ENCODE measurements at places on chromosomes 4 and X.

GRCh38 chrX:54659547-54659946, 129.5 kb downstream of the GNL3L start:
- no peak for DNase-seq

GRCh38 chr4:108361446-108361820, 192.7 kb upstream of the LEF1 start:
- DNase-seq, result no peak

DNA sequence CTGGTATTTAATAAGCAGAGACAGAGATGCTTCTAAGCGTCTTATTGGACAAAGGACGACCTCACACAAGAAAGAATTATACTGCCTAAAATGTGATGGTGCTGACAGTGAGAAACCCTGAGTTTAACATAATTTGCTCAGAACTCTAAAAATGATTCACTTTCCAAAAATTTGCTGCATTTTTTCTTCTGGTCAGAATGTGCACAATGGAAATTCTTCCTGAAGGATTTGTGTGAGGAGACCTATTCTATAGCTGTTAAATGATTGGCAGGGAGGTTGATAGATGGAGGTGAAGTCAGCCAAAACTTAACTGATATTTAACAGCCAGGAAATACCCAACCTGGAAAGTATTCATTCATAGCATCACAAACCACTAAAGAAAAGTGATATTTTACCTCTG, 1.7 kb downstream of the MAGEC3 start:
- DNase-seq, result peak; percentile 1

DNA sequence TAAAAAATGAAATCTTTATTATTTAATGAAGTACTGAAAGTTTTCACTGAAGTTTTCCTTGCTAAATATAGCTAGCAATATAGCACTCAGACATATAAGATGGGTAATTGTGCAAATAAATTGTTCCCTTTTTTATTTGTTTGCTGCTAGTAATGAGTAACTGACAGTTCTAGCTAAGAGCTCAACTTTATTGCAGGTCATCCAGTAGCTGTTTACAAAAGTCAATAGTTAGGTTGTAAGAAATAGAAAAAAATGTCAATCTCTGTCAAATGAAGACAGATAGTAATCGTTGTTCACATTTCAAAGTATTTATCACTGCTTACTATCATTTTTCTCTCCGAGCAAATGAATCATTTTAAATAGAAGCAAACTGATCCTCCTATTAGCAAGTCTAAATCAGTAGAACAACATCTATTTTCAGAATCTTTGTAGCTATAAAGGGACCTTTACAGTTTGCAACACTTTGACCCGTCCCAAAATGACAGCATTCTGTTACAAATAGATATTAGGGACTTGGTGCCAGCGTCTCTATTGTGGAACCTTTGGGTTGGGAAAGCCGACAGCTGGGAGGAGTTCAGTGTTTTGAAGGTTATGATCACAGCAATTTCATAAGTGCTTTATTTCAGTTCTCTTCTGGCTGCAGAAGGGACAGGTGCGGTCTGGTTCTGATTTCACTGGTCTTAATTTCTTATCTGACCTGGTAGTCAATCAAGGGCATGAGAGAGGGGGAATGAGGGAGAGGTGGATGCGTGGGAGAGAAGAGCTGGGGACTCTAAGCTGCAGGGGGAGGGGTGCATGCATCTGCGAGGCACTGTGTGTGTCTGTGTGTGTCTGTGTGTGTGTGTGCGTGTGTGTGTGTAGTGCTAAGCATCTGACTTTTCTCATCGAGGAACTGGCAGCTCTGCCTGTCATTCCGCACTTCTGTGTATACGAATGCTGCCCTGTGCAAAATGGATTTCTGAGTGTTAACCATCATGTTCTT, 227.9 kb upstream of the PITX2 start:
- no peak for DNase-seq

- peak; percentile 86 for DNase-seq
These were observed 21.7 kb downstream of the RBPJ start for GRCh38 chr4:26342328-26343037.

DNA sequence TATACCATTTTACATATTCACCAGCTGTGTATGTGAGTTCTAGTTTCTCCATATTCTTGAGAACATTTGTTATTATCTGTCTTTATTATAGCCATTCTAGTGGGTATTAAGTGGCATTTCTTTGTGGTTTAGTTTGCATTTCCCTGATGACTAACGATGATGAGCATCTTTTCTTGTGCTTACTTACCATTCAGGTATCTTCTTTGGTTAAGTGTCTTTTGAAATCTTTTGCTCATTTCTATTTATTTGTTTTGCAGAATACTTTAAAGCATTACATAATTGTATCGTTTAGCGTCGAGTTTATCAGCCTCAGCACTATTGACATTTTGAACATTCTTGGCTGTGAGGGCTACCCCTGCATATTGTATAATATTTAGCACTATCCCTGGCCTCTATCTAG, 85.4 kb downstream of the FRMPD4 start:
- no peak for DNase-seq

- DNase-seq, result peak; percentile 30
These were observed 1.1 kb upstream of the HELT start for GRCh38 chr4:185016946-185017758.

GRCh38 chrX:135688137-135688536, 25.3 kb upstream of the CT45A1 start:
- DNase-seq, result no peak

DNA sequence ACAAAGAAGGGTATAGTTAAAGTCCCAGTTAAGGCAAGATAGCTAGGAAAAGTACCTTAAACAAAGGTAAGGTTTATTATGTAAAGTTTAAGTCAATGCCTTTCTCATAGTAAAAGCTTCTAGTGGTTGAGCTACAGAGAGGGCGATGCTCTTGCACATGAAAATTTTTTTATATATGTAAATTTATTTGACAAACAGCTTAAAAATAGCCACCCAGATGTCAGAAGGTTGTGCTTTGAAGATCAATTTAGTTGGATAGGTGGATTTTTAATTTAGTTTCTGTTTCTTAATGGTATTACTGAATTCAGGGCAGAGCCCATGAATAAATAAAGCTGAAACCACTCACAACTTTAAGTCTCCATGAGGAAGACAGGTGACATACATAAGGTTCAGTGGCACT, 29.4 kb upstream of the PPP1R2C start:
- DNase-seq, result no peak

DNA sequence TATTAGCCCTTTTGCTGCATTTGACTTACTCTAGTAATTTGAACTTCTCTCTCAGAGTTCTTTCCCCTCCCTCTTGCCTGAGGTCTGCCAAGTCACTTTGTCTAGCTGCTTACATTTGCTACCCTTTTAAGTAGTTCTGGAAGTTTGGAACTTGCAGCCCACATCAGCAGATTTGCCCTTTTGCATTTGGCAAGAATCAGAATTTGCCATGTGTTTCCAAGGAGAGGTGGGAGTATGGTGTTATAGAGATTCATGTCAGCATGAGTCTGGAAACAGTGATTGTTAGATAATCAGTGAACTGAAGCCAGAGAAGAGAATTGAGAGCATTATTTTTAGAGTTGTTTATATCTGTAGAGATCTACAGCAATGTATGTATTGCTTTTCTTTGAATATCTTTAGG, 52.1 kb downstream of the KLHL34 start:
- no peak for DNase-seq

GRCh38 chr4:177596035-177596434, 153.8 kb upstream of the AGA start:
- peak; percentile 71 for DNase-seq

GRCh38 chr4:54852054-54852453, 194.3 kb downstream of the KIT start:
- DNase-seq, result no peak

DNA sequence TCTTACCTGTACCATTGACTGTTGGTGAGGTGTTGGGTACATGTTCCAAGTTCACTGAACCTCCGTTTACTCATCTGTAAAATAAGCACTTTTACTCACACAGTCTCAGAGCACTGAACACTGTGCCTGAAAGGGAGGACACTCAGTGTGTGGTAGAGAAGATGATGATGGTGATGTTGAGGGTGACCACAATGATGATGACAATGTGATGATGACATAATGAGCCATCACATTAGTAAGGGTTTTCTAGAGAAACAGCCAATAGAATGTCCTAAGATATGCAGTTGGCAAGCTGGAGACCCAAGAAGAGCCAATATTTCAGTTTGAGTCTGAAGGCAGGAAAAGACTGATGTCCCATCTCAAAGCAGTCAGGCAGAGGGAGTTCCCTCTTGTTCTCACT, 315.4 kb upstream of the IGFBP7 start:
- no peak for DNase-seq

DNA sequence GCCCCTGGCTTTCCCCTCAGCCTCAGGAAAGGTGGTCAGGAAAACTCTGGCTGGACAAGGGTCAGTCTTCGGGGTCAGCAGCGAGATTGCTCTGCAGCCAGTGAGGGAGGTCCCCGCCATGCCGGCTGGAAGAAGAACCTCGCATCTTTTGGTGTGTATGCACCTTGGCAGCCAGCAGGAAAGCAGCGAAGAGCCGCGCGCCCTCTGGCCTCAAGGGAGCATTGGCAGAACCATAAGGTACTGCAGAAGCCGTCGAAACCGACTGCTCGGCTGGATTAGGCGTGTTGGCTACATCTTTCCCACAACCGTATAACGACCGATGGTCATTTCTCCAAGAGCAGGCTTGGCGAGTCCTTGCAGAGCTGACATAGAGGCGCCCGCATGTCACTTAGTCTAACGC, 48.3 kb downstream of the GPR143 start:
- DNase-seq, result no peak

GRCh38 chr4:133775469-133775868, 426.1 kb downstream of the PABPC4L start:
- no peak for DNase-seq

- no peak for DNase-seq
These were observed 2.1 kb upstream of the ARSJ start for GRCh38 chr4:113981591-113981990.

DNA sequence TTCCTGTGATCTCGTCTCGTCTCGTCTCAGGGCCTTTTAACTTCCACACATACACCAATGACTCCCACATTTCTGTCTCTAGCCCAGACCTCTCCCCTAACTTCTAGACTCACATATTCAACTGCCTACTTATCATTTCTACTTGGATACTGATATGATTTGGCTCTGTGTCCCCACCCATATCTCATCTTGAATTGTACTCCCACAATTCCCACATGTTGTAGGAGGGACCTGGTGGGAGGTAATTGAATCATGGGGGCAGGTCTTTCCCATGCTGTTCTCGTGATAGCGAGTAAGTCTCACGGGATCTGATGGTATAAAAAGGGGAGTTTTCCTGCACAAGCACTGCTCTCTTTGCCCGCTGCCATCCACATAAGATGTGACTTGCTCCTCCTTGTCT, 8.9 kb downstream of the PHKA2 start:
- no peak for DNase-seq

DNA sequence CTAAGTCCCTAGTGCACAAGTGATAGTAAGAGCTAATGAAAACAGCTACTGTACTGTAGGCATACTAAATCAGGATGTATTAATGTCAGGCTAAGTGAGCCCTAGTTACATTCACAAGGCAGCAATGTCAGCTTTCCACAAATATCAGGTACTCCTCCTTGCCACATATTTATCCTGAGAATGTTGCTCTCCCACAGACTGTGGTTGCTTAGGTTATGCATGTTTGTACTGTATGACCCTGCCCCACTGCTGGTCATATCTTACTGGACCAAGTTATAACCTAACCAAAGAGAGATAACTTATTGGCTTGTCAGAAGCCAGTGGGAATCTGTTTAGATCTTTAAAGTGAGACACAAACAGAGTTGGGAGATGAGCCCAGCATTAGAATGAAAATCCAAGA, 241.0 kb downstream of the SLC39A8 start:
- no peak for DNase-seq

DNA sequence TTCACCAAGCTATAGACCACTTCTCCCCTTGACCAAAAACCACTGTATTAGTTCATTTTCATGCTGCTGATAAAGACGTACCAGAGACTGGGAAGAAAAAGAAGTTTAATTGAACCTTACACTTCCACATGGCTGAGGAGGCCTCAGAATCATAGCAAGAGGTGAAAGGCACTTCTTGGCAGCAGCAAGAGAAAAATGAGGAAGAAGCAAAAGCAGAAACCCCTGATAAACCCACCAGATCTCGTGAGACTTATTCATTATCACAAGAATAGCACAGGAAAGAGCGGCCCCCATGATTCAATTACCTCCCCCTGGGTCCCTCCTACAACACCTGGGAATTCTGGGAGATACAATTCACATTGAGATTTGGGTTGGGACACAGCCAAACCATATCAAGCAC, 97.8 kb downstream of the DOCK11 start:
- DNase-seq, result no peak

DNA sequence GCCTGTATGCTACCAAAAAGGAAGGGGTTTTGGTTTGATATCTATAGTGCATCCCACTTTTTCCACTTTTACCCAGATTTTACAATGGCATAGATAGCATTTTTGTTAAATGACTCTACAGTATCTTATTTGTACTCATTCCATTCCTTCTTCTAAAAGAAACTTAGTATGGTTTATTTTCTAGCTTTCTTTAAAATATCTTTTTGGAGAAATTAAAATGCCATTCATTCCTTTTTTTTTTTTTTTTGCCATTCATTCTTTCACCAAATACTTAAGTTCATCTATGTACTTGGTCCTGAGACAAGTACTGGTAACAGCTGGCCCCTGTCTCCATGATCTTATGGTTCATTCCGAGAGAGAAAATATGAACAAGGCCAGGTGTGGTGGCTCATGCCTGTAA, 49.1 kb downstream of the MID1 start:
- no peak for DNase-seq

- no peak for DNase-seq
These were observed 4.2 kb upstream of the ARSD start for GRCh38 chrX:2933125-2933900.

DNA sequence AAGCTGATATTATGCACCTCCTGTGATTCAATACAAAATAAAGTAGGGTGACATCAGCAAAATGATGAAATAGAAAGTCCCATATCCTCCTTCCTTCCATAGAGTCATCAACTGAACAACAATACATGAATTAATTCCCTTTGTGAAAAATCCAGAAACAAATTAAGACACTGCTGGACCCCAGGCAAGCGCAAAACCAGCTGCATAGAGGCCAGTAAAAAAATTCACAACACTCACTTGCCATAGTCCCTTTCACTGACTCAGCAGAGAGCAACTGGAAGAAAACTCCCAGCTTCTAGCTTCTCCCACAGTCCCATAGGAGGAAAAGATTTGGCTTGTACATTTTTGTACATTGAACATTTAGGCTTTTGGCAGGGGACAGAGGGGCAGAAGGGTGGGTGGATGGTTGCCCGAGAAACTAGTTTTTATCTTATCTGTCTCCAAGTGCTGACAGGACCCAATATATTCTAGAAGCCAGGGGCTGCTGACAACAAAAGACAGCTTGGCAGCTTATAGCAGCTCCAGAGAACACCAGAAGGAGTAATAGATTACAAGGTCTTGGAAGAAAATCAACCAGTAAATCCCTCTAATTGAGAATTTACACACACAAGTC, 124.6 kb downstream of the NDST3 start:
- DNase-seq, result peak; percentile 38

DNA sequence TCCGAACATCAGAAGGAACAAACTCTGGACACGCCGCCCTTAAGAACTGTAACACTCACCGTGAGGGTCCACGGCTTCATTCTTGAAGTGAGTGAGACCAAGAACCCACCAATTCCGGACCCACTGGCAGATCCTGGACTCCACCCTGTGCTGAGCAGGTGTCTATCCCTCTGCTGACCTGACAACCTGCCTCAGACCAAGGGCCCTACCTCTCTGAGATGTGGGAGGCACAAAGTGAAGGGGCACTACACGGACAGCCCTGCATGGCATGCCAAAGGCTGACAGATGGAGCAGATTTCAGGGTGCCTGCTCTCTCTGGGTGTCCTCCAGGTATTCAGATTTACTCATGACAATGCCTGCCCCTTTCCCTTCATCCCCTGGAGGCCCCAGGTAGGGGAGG, 14.0 kb upstream of the HSFX1 start:
- DNase-seq, result no peak

GRCh38 chr4:105474099-105474518, 247 bp upstream of the PPA2 start:
- peak; percentile 88 for DNase-seq

All from choroid plexus epithelial cell (primary cell).